ENCODE measurements at places on chromosomes 13 and 19.

GRCh38 chr19:940591-941291, 14.9 kb downstream of the ARID3A start:
- DNase-seq: no peak

GRCh38 chr13:113771709-113772331, 12.8 kb downstream of the TMEM255B start:
- DNase-seq: no peak

DNA sequence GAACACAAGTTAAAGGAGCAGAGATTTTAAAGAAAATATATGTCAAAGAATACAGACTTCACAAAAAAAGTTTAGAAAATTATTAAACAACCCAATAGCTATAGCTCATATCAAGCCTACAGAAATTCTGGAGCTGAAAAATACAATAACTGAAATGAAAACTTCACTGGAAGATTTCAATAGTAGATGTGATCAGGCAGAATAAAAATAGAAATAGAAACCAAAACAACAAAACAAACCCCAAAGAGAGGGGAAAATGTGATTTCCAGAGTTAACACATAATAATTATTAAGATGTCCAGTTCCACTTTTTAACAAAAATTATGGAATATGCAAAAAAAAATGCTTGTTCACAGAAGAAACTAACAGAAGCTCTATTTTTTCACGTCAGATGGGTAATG, 23.6 kb downstream of the LRRC63 start:
- no peak for DNase-seq

DNA sequence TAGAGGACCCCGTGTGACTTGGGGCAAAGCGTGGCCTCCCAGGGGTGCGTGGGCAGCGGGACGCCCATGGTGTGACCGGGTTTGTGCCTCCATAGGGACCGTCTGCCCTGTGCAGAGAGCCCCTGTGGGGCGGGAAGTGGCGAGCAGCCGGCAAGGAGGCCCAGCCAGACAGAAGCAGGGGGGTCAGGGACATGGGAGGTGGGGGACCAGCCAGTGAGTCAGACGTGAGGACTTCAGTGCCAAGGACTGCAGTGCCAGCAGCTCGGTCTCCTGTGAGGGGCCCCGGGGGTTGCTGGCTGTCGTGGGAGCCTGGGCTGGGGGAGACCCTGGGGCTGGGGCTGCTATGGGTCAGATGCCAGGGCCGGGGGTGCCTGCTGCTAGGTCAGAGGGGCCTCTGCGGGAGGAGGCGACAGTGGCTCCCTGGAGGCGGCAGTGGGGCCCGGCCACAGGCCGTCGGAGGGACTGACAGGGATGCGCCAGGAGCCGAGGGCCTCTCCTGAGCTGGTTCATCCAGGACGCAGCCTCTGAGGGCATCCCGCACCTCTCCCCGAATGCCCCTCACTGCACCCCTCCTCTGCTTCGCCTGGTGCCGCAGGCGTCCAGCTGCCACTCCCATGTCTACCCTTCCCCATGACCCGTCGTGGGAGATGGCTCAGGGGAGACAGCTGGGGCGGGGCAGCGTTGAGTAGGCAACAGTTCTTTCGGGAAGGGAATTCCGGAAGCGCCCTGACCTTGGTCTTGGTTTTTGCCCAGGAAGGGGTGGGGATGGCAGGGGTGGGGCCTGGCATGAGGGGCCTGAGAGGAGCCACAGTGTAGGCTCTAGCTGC, 80.0 kb downstream of the KDM4B start:
- DNase-seq: no peak

DNA sequence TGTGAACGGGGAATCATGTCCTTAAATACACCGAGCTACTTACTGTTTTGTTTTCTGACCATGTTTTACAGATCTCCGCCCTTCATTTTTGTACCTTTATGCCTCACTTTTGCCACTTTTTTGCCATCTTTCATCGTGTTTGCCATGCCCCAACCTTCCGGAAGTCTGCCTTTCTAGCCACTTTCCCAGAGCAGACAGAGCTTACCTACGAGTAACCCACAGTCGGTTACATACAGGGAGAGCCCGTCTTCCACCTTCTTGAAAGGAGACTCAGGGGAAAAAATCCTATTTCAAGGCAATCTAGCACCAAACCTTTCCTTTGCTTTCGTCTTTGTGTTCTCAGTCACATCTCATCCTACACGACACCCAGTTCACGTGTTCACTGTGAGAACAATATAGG, 26.1 kb downstream of the RFPL4AL1 start:
- DNase-seq: no peak

GRCh38 chr13:51562011-51562671, 22.1 kb upstream of the WDFY2 start:
- DNase-seq: no peak

DNA sequence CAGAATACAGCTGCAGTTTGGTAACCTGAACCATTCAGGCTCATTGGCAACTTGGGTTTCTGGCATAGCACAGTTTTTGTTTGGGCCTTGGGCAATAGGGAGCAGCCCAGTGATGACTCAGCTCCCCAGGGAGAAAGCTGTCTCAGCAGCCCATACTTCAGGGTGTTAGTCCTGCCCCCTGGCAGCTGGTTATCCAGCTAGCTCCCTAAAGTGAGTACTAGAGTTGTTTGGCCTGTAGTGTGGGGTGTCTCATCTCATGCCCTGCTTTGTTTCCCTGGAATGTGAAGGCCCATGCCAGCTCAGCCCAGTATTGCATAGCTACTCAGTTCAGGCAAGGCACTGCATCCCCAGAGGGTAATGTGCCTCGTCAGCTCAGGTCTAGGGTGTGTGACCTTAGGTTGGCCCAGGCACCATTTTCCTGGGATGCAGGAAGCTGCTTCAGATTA, 18.2 kb upstream of the ZNF543 start:
- DNase-seq: no peak

- no peak for DNase-seq
These were observed 8.1 kb upstream of the RSPH6A start for GRCh38 chr19:45823182-45823581.

Data from right lung (tissue), 10 donors.